ENCODE measurements at places on chromosomes 11 and 22.

GRCh38 chr11:16093889-16094653 lies 262.3 kb downstream of the SOX6 start:
- no peak for DNase-seq

DNA sequence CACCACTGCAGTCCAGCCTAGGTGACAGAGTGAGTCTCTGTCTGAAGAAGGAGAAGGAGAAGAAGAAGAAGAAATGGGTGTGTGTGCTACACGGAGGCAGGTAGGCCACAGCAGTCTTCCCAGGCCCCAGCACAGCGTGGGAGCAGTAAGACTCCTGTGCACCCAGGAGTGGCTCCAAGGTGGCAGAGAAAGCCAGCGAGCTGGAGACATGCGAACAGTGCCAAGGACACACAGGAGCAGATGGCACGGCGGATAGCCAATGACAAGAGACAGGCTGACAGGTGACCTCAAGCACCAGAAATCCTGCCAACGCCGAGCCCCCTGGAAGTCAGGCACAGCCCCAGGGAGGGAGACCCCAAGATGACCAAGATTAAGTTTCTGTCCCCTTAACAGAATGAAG lies 9.0 kb upstream of the SCGB1A1 start:
- no peak for DNase-seq

DNA sequence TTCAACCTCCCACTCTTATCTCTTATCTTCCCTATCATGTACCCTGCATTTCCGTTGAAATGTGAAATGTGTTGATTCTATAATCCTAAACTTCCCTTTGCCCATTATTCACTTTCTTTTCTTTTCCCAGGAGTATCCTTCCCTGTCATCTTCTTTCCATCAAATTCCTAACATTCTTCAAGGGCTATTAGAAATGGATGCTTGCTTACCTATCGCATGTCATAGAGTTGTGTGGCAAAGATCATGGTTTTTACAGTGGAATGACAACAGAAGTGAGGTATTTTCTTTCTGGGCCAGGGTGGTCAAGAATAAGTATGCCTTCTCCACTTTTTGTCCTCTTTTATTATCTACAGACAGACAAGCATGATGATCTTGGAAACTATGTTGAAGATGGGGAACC lies 124.4 kb upstream of the SLC5A12 start:
- no peak for DNase-seq

- no peak for DNase-seq
Observed at GRCh38 chr11:56624661-56625110, 10.0 kb upstream of the OR5M1 start.

GRCh38 chr22:42383851-42384417 lies 48.3 kb downstream of the NFAM1 start:
- no peak for DNase-seq

DNA sequence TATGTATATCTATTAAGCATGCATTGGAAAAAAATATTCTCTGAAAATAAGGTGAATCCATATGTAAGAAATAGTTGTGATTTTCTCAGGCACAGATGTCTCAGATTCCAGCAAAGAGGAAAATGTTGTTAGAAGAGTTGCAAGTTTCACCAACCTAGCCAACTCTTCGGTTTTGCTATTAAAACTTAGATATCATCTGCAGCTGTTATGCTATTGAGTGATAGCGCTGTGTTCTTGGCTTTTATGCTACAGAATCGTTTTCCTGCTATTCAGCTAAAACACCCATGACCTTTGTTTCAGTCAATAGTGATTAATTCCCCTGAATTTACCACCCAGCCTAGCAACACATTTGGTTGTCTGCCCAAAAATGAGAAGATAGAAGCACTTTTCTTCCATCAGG lies 795.6 kb upstream of the ANO3 start:
- DNase-seq, result no peak

- DNase-seq, result no peak
Observed at GRCh38 chr11:69560141-69560790, 78.8 kb downstream of the LINC01488 start.

DNA sequence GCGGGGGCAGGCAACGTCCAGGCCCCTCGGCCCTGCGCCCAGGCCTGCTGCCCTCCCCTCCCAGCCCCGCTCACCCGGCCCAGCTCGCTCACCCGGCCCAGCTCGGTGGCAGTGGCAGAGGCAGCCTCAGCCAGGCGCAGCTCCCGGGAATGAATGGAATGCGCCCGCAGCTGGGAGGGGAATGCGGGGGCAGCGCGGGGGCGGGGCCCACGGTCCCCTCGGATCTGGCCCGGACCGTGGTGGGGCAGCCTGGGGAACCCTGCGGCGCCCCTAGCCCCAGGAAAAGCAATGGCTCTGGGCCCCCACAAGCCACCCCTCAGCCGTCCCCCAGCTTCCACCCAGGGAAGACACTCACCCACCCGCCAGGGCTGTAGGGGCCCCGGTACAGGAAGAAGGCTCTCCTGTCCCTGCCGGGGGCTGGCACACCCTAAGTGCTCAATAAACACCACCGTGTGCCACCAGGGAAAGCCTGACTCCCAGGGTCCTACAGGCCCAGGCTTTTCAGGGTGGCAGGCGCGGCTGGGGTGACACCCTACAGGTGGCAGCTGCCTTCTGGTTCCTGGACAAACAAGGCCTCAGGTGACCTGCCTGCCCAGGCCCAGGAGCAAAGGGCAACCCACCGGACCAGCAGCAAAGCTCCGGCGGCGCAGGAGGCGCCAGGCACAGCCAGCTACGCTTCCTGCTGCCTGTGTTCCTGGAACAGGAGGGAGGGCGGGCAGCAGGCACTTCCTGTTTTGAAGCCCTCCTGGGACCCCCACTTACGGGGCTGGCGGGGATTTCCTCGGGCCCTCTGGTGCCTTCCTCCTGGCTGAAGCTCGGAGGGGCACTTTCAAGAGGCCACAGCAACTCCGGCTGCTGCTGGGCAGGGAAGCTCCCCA lies 13.8 kb downstream of the PLXNB2 start:
- DNase-seq, result no peak

DNA sequence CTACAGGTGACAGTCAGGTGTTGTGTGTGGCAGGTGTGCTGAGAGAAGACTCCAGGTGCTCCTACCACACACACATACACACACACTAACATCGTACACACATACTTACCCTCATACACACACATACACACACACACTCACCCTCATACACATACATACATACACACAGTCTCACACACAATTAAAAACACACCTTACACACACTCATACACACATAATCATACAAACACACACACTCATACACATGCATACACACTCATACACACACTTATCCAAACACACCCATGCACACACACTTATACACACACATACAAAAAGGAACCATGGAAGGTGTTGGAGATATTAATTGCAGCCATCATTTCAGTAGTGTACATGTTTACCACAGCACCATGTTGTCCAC lies 4.6 kb downstream of the KRTAP5-3 start:
- DNase-seq, result no peak

DNA sequence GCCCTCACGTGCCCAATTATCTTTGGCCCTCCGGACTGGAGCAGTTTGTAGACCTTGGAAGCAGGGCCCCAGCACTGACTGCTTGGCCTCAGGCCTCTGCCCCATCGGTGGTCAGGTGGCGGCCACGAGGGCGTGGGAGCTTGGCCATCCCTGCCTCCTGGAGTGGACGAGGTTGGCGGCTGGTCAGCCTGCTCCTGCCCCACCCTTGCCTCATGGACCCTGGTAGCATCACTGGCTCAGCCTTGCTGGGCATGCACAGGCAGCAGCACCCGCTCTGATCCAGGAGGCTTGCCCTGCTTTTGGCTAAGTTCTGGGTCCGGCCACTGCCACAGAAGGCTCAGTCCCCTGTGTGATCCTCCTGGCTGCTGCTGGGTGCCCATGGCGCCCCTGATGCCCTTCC lies 4.1 kb downstream of the KRTAP5-3 start:
- DNase-seq, result no peak

- DNase-seq, result no peak
Observed at GRCh38 chr11:134614141-134614540, 202.1 kb upstream of the B3GAT1 start.

DNA sequence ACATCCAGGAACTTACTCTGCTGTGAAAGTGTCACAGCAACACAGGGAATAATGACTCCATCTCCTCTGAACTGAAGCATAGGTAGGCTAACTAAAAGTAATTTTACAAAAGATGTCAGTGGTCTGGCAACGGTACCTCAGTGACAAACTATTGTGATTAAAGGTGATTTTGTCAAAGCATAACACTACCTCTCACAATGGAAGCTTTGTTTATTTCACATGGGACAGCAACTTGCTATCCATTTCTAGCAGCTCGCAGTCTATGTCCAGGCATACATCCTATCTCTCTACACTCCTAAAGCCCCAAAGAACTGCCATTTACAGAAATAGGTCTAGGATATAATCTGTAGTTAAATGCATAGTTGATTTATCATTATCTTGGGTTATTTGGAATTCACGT lies 163.0 kb downstream of the KIRREL3 start:
- DNase-seq, result no peak

GRCh38 chr11:1217151-1217550 lies 5.7 kb upstream of the MUC5B start:
- no peak for DNase-seq

GRCh38 chr22:38104084-38104483 lies 6.4 kb downstream of the BAIAP2L2 start:
- DNase-seq, result no peak

GRCh38 chr11:20042045-20042639 lies 118.1 kb downstream of the DBX1 start:
- no peak for DNase-seq

DNA sequence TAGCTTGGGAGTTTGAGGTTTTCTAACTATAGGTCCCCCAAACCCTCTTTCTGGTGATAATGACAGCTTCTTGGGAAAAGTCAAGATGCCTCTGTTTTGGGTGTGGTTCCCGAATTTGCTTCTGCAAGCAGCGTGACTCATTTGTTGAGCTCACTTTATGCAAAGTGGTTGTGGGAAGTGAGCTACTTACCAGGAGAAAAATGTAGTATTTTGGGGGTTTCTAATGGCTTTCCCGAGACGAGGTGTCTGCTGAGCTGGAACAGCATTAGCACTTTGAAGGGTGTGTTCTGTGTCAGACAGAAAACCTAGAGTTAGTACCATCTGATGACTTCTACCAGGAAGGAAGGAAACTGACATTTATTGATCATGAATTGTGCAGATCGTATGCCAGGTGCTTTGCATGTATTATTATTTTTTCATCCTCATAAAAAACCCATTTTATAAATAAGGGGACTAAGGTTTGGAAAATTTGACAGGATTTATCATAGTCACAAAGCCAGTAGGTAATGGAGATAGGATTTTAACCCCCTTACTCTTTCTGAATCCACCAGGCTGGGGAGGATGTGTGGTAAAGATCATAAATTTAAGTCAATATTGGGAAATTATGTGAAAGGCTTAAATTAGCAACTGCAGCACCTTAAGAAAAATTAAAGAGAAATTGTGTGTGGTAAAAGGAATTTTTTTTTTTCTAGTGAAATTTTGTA lies 108.8 kb upstream of the CD44 start:
- DNase-seq, result no peak

DNA sequence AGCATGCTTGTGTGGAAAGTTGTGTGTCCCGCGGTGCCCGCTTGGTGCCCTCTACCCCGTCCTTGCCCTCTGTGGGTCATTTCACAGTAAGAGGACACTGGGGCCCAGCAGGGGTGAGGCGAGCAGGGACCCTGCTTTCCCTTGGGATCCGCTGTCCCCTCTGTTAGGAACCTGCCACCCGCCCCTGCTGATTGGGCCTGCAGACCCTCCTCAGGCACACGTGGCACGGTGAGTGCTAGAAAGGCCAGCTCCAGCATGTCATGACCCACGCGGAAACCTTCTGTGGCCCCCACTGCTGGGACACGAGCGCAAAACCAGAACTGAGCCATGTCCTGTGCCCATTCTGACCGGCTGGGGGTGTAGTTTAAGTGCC lies 353.1 kb downstream of the TBC1D22A start:
- DNase-seq, result no peak

DNA sequence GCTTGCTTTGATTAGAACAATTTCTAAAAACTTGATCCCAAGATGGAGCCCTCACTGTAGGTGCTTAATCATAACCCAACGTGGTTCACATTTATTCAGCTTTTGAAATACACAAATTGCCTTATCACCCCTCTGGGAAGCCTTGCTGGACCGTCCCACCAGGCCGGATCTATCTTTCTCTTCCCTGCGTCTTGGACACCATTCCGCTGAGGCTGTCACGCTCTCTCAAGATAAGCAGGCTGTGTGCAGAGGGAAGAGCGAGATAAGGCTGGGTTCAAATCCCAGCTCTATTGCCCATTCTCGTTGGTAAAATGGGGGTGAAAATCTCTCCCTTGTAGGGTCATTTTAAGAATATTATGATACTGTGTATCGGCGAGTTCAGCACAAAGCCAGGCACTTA lies 20.5 kb upstream of the TP53I11 start:
- no peak for DNase-seq

DNA sequence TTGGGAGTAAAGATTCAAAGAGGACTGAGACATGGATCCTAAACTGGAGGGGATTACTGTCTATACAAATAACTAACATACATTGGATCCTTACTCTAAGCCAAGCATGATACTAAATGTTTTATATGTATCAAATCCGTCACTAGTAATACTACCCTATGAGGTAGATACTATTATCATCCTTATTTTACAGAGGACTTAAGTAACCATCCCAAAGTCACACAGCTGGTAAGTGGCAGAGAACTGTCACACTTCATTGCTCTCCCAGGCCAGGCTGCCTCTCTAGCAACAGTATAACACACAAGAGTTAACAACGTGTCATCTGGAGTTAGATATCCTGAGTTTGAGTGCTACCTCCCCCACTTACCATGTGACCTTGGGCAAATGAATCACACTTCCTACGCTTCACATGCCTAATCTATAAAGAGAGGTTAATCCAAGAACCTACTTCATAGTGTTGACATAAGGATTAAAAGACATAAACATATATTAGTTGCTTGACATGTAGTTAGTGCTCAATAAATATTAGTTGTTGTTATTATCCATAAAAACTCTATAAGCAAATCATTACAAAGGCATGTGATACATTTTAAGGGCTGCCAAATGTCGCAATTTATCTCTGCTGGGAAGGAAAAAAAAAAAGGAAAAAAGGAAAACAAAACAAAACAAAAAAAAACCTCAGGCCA lies 33.8 kb upstream of the SPON1 start:
- DNase-seq, result no peak

DNA sequence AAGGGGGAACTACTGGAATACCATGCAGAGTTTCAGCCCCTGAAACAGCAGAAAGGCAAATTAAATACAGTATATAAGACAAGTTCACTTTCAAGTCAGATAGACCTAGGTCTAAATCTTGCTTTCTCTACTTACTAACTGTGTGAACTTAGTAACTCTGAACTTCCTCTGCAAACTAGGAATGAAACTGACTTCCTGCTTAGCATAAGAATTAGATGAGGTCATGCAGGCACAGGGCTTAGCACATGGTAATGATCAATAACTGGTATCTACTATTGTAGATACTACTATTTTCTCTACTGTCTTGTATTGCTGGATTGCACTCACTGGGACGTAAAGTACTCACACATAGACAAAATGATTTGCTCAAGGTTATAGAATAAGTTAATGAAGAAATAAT lies 51.5 kb upstream of the MTNR1B start:
- no peak for DNase-seq

GRCh38 chr22:35958334-35958733 lies 70.3 kb downstream of the RBFOX2 start:
- DNase-seq, result no peak

All from activated CD8-positive, alpha-beta memory T cell treated with anti-CD3 and anti-CD28 coated beads for 1 hour (primary cell).